Activated CD8-positive, alpha-beta memory T cell treated with anti-CD3 and anti-CD28 coated beads, Interleukin-2, amount 50 U/mL, for 48 hours (primary cell): ENCODE measurements at places on chromosomes 6 and 20.
A peak's percentile ranks its signal among the peaks of the same experiment; 100 is the strongest.

GRCh38 chr20:20843982-20844381 lies 131.5 kb upstream of the RALGAPA2 start:
- DNase-seq = no peak

GRCh38 chr6:7701212-7701834 lies 24.6 kb upstream of the BMP6 start:
- no peak for DNase-seq

GRCh38 chr6:139325686-139326085 lies 33.9 kb upstream of the TXLNB start:
- no peak for DNase-seq

GRCh38 chr6:117463762-117464665 lies 18.5 kb upstream of the DCBLD1 start:
- no peak for DNase-seq

DNA sequence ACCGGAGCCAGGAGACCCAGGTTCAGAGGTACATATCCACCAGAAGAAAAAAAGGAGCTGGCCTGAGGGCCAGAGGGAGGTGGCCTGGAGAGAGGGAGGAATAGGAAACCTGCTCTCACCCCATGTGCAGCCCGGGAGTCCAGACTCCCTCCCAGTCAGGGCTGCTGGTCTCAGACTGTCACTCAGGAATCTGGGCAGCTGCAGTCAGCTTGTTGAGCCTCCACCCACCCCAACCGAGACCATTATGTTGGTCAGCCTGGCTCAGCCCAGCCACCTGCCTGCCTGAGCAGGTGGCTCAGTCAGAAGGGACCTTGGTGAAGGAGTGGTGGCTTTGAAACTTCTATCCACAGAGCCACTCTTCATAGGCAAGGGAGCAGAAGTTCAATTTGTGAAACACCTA lies 53.3 kb upstream of the EPB41L1 start:
- no peak for DNase-seq

DNA sequence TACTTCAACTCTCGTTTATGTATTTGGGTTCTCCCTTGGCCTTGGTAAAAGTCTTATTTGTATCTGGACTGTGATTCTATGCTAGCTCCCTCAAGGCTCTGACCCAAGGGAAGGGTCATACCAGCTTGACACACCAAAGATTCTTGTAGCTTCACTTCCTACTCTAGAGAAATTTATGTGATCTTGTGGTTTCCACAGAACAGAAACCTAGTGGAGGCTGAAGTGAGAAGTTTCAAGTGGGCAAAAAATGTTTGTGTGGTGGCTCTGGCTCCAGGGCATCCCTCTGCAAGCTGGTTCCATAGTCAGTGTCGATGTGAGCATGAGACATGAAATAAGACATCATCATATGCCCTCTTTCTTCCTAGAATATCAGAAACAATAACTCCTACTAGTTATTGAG lies 48.1 kb upstream of the TNFRSF21 start:
- DNase-seq = no peak

DNA sequence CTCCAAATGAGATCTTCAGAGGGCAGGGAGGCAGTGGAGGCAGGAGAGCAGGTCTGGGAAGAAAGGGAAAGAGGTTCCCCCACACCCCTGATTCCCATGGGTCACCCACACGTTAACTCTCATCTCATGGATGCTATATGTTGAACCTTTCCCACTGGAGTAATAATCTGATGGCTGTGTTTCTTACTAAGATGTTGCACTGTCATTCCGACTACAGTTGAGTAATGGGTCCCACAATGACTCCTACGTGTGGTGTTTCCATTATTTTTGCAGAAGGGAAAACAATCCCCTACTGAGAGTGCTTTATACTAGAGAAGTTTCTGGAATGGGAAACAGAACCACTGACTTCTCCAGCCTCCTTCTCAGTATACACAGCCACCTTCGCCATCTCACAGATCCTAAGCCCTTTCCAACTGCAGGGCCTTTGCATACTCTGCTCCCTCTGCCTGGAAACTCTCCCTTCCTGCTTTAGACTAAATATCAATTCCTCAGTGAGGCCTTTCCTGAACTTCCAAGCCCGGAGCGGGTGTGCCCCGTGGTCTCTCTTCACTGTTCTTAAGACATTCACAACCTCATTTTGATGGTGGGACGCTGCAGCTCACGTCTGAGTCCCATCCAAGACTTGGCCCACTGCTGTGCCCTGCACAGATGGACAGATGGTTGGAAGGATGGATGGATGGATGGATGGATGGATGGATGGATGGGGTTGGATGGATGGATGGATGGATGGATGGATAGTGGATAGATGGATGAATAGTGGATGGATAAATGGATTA lies 238.6 kb upstream of the PMEPA1 start:
- no peak for DNase-seq

GRCh38 chr6:126198631-126199030 lies 141.3 kb upstream of the CENPW start:
- no peak for DNase-seq

GRCh38 chr6:128186729-128187128 lies 285.9 kb upstream of the THEMIS start:
- no peak for DNase-seq

- no peak for DNase-seq
Measured at GRCh38 chr20:49969946-49970345, 12.8 kb upstream of the SNAI1 start.

DNA sequence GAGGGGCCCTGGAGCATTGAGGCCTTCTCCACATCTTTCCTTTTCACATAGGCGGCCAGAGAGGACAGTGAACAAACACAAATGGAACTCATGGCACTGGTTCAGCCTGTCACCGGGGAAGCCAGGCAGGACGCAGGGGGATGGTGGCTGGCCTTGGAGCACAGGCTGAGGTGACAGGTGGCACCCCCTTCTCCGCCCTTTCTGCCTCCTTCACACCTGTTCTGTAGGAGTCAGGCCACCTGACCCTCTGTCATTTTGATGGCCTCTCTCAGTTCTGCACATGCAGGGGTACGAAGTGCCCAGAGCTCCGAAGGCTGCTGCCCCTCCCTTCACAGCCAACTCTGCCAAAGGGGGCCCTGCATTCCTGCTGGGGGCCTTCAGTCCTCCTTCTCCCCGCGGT lies 60.8 kb downstream of the CD40 start:
- no peak for DNase-seq

GRCh38 chr6:14573703-14574290 lies 456.2 kb downstream of the CD83 start:
- no peak for DNase-seq

DNA sequence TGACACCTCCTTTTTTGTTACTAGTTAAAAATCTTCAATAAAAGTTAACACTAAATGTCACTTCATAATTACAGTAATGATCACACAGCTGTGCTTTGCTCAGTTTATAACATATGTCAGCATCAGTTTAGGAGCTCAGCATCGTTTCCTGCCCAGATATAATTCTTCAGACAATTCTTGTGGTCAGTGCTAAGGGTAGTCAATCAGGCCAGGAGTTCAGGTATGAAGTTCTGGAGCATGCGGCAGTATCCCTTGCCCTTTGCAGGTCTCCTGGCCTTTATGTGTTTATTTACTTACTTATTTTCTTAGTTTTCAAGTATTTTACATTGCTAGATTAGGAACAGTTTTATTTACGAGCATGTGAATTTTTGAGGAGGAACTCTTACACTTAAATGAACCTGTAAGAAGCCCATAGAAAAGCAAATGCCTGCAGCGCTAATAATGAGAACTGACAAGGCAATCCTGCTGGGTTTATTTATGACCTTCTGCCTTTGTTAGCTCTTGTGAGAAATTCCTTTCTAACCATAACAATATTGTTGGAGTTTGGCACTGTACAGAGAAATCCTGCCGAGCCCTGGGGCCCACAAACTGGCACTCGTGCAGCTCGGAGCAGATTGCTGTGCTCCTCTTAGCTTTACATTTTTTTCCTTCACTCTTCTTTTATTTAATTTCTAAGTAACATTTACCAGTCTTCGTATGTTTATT lies 252.8 kb downstream of the TMEM242 start:
- no peak for DNase-seq

DNA sequence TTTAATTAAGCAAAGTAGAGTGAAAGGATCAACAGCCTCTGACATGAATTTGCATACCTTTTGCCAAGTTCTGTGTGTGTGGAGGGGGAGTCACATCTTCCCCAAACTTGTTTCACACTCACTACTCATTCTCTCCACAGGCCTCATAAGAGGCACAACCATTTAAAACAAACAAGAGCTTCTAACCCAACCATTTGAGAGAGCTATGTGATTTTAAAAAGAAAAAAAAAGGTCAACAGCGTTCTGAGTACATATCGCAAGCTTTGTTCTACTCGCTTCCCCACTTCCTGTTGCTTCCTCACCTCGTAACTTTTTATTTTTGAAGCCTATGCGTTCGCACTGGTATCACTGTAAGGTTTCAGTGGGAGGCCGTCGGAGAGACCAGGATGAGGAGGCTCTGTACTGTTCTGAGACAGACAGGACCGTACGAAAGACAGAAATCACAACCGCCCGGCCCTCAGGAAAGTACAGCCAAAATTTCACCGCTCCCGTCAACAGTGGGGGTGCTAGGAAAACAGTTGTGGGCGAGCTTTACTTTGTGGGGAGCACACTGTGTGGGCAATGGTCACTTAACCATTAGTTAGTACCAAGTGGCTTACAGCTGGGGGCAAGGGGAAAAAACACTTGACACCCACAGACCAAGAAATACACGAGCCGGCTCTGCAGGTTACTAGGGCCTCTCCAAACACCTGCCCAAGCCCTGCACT lies 61.3 kb downstream of the TRERF1 start:
- DNase-seq = peak; percentile 81

GRCh38 chr6:139014945-139015344 lies 13.6 kb upstream of the ABRACL start:
- no peak for DNase-seq

DNA sequence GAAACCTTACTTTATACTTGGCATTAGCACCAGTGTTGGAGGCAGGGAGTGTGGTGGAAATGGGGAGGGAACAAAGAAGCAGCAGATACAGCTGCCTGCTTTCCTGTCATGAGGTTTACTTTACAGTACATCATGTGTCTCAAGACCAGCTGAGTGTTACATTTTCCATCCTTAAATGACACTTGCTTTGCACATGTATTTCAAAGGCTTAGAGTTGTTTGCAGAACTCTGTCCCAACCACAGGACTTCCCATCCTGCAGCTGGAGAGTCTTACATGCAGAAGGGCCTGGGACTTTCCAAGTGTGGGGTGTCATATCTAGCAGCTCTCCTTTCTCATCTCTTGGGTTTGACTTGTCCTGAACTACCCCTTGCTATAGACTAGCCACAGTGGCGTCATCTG lies 395.9 kb downstream of the DHX35 start:
- DNase-seq = no peak
